ENCODE measurements at places on chromosomes 5 and 9.
A peak's percentile ranks its signal among the peaks of the same experiment; 100 is the strongest.

DNA sequence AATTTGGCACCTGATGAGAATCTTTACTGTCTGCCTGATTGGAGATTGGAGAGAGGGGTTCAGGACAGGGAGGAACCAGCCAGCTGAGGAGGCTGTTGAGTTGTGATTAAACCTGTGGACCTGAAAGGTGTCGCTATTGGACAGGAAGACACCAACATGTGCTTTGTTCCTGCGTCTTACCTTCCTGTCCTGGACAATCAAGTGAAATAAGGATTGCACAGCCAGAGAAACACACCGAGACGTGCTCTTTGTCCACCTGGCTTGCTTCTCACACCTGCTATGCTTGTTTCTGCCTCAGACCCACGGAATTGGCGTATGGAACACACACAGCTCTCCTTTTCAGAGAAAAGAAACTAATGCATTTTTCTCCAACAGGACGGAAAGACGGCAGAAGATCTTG is 57.7 kb upstream of the CTSL start:
- DNase-seq: no peak

- DNase-seq: no peak
These were observed 21.3 kb upstream of the TMOD1 start for GRCh38 chr9:97480174-97480573.

- no peak for DNase-seq
These were observed 17.4 kb downstream of the NRG2 start for GRCh38 chr5:140025736-140026135.

DNA sequence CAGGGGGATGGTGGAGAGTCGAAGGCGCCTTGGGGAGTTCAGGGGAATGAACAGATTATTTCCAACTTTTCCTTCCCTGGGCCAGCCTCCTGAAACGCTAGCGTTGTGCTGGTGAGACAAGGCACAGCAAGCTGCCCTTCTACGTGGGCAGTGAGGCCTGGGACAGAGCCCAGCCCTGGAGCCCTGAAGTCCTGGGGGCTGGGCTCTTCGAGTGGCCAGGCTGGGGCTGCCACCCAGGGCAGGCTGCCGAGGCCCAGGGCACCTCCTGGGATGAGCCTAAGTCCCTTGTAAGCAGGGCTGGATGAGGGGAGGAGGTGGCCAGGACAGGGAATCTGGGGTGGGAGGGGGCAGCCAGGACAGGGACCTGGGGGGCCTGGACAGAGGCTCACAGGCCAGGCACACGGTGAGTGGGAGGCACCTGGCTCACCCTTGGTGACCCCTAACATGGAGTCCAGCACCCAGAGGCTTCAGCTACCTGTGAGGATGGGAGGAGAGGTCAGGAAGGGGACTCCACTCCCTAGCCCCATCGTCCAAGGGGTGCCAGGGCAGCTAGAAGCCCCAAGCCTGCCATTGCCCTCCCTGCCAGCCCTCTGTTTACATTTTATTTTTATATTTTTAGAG is 1.3 kb upstream of the LCN12 start:
- no peak for DNase-seq

GRCh38 chr5:135033901-135034235 is at the start of gene PITX1:
Gene PITX1 (minus strand): TSS chr5:135034228. CDS start chr5:135033881, 347 bp downstream.
- DNase-seq: no peak

DNA sequence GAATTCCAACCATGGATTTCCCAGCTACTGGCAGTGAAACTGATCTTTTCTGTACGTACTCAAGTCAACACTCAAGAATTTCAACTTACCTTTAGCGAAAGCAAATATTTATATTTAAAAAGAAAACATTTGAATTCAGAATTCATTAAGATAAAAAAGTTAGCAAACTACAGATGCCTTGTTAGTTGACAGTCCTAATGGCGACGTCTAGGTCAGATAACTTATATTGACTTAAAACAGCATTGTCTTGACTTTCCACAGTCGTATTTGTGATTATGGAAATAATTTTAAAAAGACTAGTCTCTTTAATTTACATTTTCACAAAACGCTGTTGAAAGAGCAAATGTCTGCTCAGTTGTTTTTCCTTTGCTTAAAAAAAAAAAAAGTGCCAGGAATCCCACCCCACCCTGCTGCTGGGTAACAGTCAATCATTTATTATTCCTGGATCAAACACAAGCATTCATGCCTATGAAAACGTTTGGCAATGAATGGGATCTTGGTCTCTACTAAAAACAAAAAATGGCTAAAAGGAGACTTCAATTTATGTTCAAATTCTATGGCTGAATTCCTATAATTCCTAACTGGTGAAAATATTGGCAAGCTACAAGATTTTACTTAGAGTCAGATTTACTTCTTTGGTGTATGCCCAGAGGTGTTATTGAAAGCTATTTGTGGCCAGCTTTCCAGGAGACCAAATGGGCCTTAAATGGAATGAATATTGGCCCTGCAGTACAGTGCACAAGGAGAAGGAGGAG is 22.0 kb downstream of the OR2S2 start:
- no peak for DNase-seq

- no peak for DNase-seq
These were observed 492 bp upstream of the NEK6 start for GRCh38 chr9:124257070-124257843.

DNA sequence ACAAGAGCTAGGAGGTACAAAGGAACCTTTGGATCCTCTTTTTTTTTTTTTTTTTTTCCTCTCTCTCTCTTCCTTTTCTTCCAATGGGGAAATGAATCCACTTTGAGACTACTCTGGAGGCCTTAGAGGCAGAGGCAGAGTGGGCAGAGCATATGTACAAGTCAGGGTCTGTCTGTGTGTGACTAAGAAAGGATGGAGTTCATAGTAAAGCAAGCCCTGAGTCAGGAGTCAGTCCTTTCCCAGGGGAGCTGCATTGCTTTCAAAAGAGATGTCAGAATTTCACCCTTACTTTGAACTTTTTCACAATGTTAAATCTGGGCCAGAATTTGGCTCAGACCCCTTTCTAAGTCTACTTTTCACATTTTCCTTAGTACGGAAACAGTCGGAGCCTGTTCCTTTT is 792.4 kb upstream of the C9orf72 start:
- DNase-seq: no peak

- no peak for DNase-seq
These were observed 5.3 kb downstream of the SARDH start for GRCh38 chr9:133732639-133733408.

- DNase-seq: no peak
These were observed 40.6 kb downstream of the SH3PXD2B start for GRCh38 chr5:172413601-172414171.

- DNase-seq: no peak
These were observed 193.5 kb downstream of the GAS1 start for GRCh38 chr9:86753836-86754235.

DNA sequence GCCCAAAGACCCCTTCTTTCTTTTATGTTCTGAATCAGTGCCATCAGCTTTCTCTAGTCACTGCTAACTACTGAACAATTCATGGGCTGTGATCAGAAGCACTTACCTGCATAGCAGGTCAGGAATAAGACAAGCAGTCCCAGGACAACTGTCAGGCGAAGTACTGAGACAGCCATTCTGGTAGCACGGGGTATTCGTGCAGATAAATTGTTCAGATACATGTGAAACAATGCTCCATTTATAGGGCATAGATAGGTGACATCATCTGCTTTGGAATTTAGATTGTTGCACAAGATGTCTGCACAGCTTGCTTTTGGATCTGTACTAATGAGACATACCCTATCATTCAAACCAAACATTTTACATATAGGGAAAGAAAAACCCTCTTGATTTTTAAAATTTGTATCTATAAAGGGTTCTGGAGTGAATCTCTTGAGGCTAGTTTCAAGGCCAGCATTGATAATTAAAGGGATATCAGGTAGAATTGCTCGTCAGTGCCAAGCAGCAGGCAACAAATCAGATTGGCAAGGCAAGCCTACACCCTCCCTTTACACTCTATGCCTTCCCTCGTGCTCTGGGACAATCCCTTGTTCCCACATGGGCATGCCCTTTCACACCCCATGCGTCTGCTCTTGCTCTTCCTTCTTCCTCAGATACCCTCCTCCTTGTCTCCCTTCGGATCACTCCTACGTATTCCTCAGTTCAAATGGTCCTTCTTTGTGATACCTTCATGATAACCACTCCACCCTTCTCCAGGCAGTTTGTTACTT is at the start of gene C5orf46:
TSS of gene C5orf46 (minus strand) at position 213 of the 770 bp plus-strand sequence. CDS start at position 176, 37 bp downstream.
- DNase-seq: no peak

- no peak for DNase-seq
These were observed 17.1 kb downstream of the TPPP start for GRCh38 chr5:675871-676698.

DNA sequence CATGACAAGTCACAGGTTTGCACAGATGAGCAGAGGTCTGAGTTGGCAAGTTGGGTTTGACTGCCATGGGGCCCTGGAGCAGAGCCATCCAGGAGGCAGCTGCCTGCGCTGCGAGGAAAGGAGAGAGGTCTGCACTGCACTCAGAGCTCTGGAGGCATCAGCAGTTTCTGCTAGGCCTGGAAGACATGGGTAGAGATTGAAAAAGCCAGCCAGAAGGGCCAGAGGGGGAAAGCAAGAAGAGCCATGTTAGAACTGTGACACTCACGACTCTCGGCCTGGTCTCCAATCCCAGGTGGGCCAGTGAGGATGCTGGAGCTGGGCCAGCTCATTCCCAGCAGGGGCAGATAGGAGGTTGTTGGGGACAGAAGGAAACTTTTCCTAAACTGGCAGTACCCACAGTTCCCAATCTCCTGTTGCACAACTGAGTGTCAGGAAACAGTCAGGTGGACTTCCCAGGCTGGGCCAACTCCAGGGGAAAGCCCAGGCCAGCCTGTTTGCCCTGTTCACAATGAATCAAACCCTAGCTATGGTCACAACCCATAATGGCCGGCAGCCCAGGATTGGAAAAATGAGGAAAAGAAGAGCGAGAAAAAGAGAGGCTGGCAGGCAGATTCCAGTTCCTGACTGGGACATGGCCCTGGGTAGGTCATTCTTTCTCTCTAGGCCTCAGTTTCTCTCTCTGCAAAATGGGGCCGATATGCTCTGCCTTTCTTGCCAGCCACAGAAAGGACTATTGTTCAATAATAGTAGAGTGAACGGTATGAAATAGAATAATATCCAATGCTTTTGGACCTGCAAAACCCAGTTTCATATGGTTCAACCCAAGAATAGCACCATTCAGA is 7.8 kb upstream of the ORM1 start:
- DNase-seq: no peak

GRCh38 chr9:33165263-33166151 is 1.6 kb downstream of the B4GALT1 start:
- no peak for DNase-seq

- DNase-seq: no peak
These were observed 120.7 kb upstream of the SPATA31C2 start for GRCh38 chr9:88259001-88259400.

- no peak for DNase-seq
These were observed 40.3 kb upstream of the HSPA9 start for GRCh38 chr5:138615461-138615860.

DNA sequence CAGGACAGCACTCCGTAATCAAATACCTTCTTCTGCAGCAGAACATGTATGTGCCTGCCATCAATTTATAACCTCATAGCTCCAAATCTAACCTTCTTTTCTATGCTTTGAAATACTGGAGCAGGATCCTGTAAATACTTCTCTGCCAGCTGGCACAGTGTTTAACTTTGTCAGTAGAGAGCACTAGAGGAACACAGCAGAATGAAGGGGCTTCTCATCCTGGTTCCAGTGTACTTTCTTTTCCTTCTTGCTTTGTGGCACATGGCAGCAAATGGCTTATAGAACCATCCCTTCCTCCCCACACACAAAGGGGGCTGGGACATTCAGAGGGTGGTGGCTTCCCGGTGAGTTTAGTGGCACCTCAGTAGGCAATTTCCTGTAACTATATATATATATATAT is 3.8 kb upstream of the FBXW11 start:
- DNase-seq: peak; percentile 3

DNA sequence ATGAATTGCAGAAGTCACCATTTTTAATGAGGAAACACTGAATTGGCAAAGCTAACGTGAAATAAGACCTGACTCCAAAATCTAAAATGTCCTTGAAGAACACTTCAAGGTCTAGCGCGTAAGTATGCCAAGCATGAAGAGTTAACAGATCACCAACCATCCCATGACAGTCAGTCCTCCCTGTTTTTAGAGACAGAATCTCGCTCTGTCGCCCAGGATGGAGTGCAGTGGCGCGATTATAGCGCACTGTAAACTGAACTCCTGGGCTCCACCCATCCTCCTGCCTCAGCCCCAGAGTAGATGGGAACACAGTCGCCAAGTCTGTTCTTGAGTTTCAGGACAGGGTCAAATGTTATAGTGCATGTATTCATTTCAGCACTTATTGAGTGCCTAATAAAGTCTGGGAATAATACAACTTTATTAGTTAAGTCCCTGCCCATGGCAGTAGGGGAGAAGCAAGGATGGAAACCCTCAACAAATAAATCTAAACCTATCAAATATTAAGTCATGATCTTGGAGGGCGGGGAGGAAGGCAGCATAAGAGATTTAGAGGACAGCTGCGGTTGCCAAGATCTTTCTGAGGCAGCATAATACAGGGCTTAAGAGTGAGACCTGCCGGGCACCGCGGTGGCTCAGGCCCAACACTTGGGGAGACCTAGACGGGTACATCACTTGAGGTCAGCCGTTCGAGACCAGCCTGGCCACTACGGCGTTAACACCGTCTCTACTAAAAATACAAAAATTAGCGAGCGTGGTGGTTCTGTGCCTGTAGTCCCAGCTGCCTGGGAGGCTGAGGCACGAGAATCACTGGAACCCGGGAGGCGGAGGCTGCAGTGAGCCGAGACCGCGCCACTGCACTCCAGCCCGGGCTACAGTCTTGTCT is 1.1 kb downstream of the ATPSCKMT start:
- DNase-seq: no peak

DNA sequence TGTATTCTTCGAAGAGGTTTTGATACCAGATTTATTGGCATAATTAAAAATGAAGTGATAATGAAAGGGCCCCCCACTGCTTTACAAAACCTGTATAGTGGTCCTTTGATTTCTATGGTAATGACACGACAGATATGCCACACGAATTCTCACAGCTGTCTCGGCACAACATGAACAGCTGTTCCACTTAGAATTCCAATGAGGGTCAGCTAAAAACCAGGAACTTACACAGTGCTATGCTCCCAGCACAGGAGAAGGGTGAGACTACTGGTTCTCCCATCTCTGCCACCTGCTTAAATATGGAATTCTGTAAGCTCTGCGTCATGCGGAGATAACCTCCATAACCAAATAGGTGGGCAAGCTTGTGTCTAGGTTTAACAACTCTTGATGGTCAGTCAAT is 183.0 kb upstream of the EFNA5 start:
- DNase-seq: no peak

All from NCI-H1436 (cell line).